ENCODE measurements at places on chromosomes 1 and 21. TPM values are rescaled to one million over a fixed set of nuclear protein-coding genes. Genes with fewer than 3 reads are reported as not detected.

DNA sequence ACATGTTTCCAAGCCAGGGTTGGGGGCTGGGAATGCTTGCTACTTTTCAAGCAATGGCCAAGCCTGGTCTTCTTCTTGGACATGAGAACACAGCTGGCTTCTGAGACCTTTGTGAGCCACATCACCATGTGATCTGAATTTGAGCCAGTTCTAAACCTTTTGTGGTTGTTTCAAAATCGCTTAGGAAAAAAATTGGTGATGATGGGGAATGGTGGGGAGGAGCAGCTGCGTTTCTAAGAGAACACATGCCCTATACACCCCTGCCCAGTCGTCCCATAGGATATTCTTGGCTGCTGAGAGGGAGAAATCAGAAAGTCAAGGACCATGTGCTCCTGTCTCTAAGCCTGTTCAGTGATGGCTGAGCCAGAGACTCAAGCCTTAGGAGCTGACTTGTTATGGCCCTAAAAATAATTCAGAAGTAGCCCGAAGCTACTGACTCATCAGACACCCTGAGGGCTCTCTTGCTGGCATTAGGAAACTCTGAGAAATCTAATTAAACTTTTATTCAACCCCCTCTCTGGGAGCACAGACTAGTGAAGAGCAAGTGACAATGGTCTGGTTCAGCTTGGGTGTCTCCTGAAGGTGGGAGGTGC is 30.5 kb downstream of the CCDC185 start:
- peak; percentile 80 for DNase-seq

CFHR1 gene
- total RNA-seq, result not detected

- DNase-seq, result peak; percentile 73
These were observed 97.2 kb downstream of the ZFYVE9 start for GRCh38 chr1:52238887-52239707.

- peak; percentile 17 for DNase-seq
These were observed 228.6 kb downstream of the GPATCH2 start for GRCh38 chr1:217402301-217402700.

IPP gene
- total RNA-seq, result 7.8 TPM

DNA sequence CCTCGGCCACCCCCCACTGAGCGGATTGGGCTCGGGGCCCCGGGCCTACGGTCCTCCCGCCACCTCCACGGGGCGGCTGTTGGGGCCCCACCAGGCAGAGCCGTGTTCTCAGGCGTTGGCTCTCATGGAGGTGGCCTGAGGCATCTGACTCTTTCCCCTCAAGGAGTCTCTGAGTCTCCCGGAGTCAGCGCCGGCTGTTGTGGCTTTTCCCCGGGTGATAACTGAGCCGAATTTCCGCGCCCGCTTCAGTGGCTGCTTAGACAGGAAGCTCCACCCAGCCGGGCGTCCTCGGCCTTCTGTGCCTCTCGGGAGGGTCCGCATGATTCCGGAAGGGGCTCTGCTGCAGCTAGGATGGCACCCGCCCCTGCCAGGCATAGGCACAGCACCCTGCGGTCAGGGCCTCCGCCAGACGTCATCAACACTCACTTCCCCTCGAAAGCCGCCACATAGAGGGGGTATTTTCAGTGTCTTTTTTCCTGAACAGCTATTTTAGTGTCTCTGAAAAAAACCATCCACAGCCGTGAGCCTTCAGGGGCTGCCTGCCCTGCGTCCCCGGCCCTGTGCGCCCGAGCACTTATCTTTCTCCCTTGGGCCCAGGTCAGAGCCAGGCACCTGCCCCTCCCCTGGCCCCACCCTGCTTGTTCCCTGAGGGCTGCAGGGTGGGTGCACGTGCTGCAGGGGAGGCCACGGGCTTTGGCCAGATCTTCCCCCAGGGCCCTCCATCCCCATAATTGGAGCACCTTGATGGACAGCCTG is 72.9 kb downstream of the SKI start:
- DNase-seq, result no peak

All from M059J (cell line).